ENCODE measurements at places on chromosomes 11 and 22. TPM values are rescaled to one million over a fixed set of nuclear protein-coding genes. Genes with fewer than 3 reads are reported as not detected.

The ACR gene
- total RNA-seq = 0.55 TPM

DNA sequence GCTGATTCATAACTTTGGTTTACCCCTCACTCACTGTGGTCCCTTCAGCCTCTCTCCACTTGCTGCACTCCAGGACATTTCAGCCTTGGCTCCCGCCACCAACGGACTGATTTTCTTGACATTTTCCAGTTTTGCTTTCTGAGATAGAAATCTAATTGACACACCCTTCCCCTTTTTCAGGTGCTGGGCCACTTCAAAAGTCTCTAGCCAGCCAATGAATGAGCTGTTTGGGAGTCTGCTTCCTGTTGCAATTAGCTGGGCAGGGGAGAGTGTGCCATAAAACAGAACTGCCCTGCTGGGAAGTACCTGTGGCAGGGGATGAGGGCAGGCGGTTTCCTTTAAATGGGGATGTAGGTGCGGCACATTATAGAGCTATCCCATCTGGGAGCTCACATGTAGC is 21.1 kb upstream of the PLET1 start:
- peaks cover 13% of the 10 kb centered on the region for H3K4me1 ChIP-seq
- H3K27me3 ChIP-seq = no peaks in the 10 kb centered on the region
- no peak for DNase-seq
- no peak overlapping the region for H3K4me3 ChIP-seq
- H3K27ac ChIP-seq = no peak overlapping the region

DNA sequence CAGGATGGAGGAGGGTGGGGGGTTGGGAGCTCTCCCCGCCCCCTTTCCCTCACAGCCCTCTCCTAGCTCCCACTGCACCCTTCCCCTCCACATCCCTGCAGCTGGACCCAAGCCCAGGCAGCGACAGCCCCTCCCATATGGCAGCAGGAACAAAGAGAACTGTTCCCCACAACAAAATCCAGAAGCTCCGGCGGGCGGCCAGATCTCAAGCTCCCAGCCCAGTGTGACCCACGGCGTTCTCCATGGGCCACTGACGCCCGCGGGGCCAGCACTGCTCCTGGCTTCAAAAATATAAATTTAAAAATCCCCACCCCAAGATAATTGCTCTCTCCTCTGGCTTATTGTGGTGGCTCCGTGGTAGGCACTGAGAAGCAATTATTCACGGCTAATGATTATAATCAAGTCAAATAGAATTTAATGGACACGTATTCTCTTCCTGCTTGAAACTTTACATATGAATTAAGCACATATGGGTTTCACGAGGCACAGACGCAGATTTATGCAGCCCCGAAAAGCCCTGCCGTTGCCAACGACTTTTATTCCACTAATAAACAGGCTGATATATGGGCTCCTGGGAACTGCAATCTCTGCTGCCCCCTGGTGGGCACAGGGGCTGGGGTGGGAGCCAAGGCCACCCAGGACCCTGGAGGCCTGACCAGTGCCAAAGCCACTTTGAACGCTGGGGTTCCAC is 17.5 kb downstream of the MACROD1 start:
- H3K27ac ChIP-seq = 0 out of 2 replicates have a peak overlapping the region, but pooled peaks have one; percentile 28
- H3K36me3 ChIP-seq = no peaks in the 10 kb centered on the region
- no peak overlapping the region for H3K4me3 ChIP-seq
- H3K4me1 ChIP-seq = peaks cover 21% of the 10 kb centered on the region
- peaks cover 12% of the 10 kb centered on the region for H3K27me3 ChIP-seq

DNA sequence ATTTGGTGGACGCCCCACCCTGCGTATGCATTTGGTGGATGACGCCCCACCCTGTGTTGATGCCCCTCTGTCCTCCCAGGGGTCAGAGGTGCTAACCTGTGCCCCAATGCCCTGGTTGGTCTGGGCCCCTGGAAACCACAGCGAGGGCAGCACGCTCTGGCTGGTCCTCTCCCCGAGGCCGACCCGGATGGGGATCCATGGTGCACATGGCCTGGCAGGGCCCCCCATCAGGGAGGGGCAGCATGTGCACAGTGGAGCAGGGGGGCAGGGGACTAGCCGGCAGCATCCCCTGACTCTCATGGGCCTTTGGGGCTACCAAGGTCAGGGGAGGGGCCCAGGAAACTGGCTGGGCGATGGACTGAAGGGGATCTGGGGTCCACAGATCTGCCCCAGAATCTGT is 7.6 kb upstream of the MUC5AC start:
- DNase-seq = no peak
- peaks cover 4% of the 10 kb centered on the region for H3K27me3 ChIP-seq
- peaks cover 4% of the 10 kb centered on the region for H3K36me3 ChIP-seq
- no peak overlapping the region for H3K4me3 ChIP-seq

DNA sequence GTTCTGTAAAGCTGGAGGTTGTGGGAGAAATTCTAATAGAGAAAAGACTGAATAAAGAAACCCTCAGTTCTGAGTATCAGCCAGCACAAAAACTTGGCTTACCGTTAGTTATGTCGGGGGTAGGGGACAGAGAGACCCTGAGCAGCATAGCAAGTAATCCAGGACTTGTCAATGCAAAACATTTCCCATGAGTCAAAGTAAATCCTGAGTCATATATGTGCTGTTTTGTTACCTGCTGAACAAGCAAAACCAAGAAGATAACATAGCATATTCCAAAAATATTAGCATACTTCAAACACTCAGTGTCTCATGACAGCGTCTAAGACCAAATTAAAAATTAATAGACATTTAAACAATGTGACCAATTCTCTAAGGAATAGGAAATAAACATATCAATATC is 75.1 kb upstream of the LUZP2 start:
- DNase-seq = no peak
- H3K27me3 ChIP-seq = no peaks in the 10 kb centered on the region
- H3K4me3 ChIP-seq = no peak overlapping the region
- no peak overlapping the region for H3K27ac ChIP-seq
- H3K36me3 ChIP-seq = no peaks in the 10 kb centered on the region

- H3K36me3 ChIP-seq = peaks cover 5% of the 10 kb centered on the region
- H3K4me3 ChIP-seq = no peak overlapping the region
- H3K27ac ChIP-seq = no peak overlapping the region
- no peak for DNase-seq
- H3K27me3 ChIP-seq = no peaks in the 10 kb centered on the region
These were observed 25.3 kb downstream of the PLEKHB1 start for GRCh38 chr11:73671701-73672100.

DNA sequence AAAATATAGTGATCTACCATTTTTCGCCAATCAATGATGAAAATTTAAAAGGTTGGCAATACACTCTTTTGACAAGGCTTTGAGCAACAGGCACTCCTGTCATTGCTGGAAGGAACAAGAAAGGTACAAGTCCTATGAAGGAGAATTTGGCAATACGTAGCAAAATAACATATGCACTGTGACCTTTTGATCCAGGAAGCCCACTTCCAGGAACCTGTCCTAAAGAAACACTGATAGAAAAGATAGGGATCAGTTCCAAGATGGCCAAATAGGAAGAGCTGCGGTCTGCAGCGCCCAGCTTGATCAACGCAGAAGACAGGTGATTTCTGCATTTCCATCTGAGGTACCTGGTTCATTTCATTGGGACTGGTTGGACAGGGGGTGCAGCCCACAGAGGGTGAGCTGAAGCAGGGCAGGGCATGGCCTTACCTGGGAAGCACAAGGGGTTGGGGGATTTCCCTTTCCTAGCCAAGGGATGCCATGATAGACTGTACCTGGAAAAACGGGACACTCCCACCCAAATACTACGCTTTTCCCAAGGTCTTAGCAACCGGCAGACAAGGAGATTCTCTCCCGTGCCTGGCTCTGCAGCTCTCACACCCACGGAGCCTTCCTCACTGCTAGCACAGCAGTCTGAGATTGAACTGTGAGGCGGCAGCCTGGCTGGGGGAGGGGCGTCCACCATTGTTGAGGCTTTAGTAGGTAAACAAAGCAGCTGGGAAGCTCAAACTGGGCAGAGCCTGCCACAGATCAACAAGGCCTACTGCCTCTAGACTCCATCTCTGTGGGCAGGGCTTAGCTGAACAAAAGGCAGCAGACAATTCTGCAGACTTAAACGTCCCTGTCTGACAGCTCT is 69.7 kb upstream of the GALNT18 start:
- peak; percentile 69 for DNase-seq
- no peaks in the 10 kb centered on the region for H3K27me3 ChIP-seq
- H3K4me3 ChIP-seq = peak overlapping the region; percentile 42
- H3K4me1 ChIP-seq = peaks cover 19% of the 10 kb centered on the region
- H3K36me3 ChIP-seq = no peaks in the 10 kb centered on the region
- H3K27ac ChIP-seq = peak overlapping the region; percentile 84

- H3K27me3 ChIP-seq = no peaks in the 10 kb centered on the region
- no peak for DNase-seq
- H3K36me3 ChIP-seq = no peaks in the 10 kb centered on the region
- H3K4me1 ChIP-seq = peaks cover 3% of the 10 kb centered on the region
These were observed 74.5 kb upstream of the PICALM start for GRCh38 chr11:86143087-86144030.

The DBX1 gene
- 0.14 TPM for total RNA-seq

DNA sequence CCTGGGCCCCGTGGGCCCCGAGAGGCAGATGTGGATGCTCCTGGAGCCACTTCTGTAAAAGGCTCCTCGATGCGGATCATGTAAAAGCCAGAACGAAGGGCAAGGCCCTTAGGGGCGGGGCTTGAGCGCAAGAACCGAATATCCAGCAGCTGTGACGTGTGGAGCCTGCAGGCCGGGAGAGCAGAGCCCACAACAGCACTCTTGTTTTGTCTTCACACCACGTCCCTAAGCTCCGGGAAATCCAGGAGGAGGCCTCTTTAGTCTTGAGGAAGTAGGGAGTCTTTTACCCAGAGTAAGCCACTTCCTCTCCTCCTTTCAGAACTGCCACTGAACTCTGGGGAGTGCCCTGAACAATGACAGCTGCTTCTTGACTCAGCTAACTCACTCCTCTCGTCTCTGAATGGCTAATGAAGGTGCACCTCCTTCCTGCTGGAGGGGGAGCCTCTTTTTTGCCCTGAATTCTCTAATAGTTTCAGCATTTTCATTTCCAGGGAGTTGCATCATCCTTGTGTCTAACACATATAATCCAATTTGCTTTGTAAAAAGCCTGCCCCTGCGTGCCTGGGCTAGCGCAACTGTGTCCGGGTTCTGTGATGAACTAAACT is 12.5 kb downstream of the L3MBTL2 start:
- peaks cover 60% of the 10 kb centered on the region for H3K36me3 ChIP-seq
- peak overlapping the region; percentile 90 for H3K27ac ChIP-seq
- peaks cover 19% of the 10 kb centered on the region for H3K4me1 ChIP-seq
- H3K4me3 ChIP-seq = no peak overlapping the region
- no peaks in the 10 kb centered on the region for H3K27me3 ChIP-seq

The RFPL2 gene
- 0.48 TPM for total RNA-seq

The GAB4 gene
- 0.16 TPM for total RNA-seq

- H3K4me3 ChIP-seq = no peak overlapping the region
- no peaks in the 10 kb centered on the region for H3K36me3 ChIP-seq
- no peak for DNase-seq
- H3K27me3 ChIP-seq = no peaks in the 10 kb centered on the region
- H3K27ac ChIP-seq = no peak overlapping the region
These were observed 16.4 kb upstream of the PLET1 start for GRCh38 chr11:112277029-112277428.

GRCh38 chr11:68472778-68473177 is 12.2 kb downstream of the PPP6R3 start:
- H3K4me3 ChIP-seq = no peak overlapping the region
- H3K27ac ChIP-seq = no peak overlapping the region

The ENTHD1 gene
- not detected for total RNA-seq

The FAM83F gene
- 43.1 TPM for total RNA-seq

The SMIM35 gene
- not detected for total RNA-seq

- DNase-seq = no peak
- no peaks in the 10 kb centered on the region for H3K27me3 ChIP-seq
- no peaks in the 10 kb centered on the region for H3K36me3 ChIP-seq
- no peak overlapping the region for H3K4me3 ChIP-seq
- H3K4me1 ChIP-seq = no peaks in the 10 kb centered on the region
- no peak overlapping the region for H3K27ac ChIP-seq
These were observed 391.6 kb downstream of the ETS1 start for GRCh38 chr11:128195756-128196155.

- H3K36me3 ChIP-seq = no peaks in the 10 kb centered on the region
- DNase-seq = no peak
- H3K27ac ChIP-seq = no peak overlapping the region
- H3K4me1 ChIP-seq = no peaks in the 10 kb centered on the region
These were observed 168.6 kb upstream of the GRK3 start for GRCh38 chr22:25395915-25396314.

The PTGDR2 gene
- 0.14 TPM for total RNA-seq

DNA sequence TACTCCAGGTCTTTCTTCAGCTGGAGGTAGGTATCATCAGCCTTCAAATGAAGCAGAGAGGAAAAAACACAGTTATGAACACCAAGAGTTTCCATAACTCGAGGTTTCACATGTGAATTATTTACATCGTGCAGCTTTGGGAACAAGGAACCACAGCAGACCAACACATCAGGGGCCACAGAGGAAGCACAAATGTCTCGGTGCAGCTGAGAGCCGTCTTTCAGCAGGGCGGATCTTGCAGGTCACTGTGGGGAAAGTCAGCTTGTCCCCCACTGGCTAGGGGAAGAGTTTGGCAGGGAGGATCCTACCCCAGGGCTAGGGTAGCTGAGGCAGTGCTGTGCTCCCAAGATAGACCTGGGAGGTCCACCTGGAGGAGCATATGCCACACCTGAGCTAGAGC is 74.7 kb downstream of the C11orf58 start:
- no peaks in the 10 kb centered on the region for H3K27me3 ChIP-seq
- H3K27ac ChIP-seq = no peak overlapping the region
- peaks cover 13% of the 10 kb centered on the region for H3K36me3 ChIP-seq
- H3K4me3 ChIP-seq = no peak overlapping the region
- peaks cover 11% of the 10 kb centered on the region for H3K4me1 ChIP-seq

DNA sequence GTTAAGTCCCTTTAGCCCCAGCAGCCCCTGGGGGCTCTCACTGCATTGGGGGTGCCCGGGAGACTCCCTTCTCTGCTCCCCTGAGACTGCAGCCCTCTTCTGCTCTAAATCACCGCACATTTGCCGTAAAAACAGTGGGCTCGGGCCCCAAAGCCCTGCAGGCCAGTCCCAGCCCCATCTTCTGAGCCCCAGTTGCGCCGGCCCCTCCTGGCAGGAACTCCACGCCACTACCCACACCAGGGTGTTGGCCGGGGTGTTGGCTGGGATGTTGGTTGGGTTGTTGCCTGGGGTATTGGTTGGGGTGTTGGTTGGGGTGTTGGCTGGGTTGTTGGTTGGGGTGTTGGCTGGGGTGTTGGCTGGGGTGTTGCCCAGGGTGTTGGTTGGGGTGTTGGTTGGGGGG is 23.5 kb downstream of the OTUB1 start:
- no peak overlapping the region for H3K4me3 ChIP-seq
- no peak overlapping the region for H3K27ac ChIP-seq
- H3K4me1 ChIP-seq = peaks cover 15% of the 10 kb centered on the region
- DNase-seq = no peak

The AQP11 gene
- total RNA-seq = 1.2 TPM

The GPHA2 gene
- total RNA-seq = 1.6 TPM

DNA sequence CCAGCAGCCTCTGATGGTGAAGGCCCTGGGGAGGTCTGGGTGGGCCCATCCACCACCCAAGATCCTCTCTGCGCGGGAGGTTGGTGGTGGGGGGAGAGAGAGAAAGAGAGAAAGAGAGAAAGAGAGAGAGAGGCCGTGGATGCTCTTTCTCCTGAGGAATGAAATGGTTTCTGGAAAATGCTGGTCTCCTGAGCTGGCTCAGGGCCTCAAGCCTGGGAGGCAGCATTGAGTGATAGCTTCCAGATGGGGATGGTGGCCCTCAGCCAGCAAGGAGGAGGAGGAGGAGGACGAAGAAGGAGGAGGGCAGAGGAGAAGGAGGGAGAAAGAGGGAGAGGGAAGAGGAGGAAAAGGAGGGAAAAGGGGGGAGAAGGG is 4.6 kb downstream of the TSPAN32 start:
- no peaks in the 10 kb centered on the region for H3K36me3 ChIP-seq
- no peak overlapping the region for H3K27ac ChIP-seq
- H3K4me1 ChIP-seq = peaks cover 4% of the 10 kb centered on the region
- DNase-seq = no peak
- H3K27me3 ChIP-seq = no peaks in the 10 kb centered on the region

The LIF gene
- 7.2 TPM for total RNA-seq

- H3K4me1 ChIP-seq = peaks cover 4% of the 10 kb centered on the region
- H3K27ac ChIP-seq = no peak overlapping the region
- no peak for DNase-seq
These were observed 3.7 kb downstream of the OR5B21 start for GRCh38 chr11:58504232-58504631.
